ENCODE measurements at places on chromosomes 16 and 17.

- DNase-seq: no peak
Observed at GRCh38 chr17:76546556-76547182, 6.8 kb downstream of the PRCD start.

DNA sequence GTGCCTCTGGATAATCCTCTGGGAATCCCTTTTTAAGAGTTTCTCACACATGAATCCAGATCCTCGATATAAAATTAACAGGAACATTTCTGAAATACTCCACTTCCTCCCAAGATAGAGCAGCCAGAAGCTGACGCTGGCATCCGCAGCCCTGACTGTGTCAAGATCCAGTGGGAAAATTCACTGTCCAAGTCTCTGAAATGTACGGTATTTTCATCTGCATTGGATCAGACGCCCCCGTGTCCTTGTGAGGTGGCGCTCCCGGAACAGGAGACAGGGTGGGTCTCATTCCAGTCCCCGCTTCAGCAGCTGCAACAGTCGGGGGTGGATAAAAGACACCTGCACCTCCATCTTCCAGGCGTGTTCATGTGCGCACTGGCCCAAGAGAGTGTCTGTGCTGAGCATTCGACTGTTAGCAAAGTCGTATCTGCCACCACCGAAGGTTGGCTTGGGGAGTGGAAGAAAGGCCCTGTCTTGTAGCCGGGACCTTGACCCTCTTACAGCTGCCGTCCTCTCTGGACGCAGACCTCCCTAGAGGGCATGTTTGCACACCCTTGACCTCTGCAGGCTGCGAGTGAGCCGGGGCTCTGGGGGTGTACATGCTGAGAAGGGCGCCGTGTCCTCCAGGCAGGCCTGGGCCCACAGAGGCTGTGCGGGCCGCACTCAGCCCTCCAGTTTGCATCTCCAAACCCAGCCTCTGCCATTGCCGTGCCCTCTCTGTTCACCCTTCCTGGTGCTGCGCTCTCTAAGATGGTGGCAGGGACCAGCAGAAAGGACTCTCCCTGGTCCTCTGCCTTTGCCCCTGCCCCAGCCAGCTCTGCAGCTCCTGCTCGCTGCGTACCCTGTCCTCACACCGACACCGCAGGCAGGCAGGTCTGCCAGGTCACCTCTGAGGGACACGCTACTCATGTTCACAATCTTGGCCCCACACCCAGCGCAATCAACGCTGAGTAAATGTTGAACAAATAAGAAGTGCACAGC lies 72.0 kb upstream of the CHMP6 start:
- no peak for DNase-seq

- DNase-seq: no peak
Observed at GRCh38 chr17:40791111-40791510, 8.6 kb downstream of the KRT28 start.

GRCh38 chr17:57577751-57578607 lies 167.1 kb downstream of the CCDC182 start:
- no peak for DNase-seq

Measured in DMS 273 treated with DMSO at 0.1 percent for 48 hours (cell line).